ENCODE measurements at places on chromosomes 1 and 21. TPM values are rescaled to one million over a fixed set of nuclear protein-coding genes. Genes with fewer than 3 reads are reported as not detected.

HPCA gene
- total RNA-seq = 0.35 TPM

BRINP2 gene
- 0.16 TPM for total RNA-seq

DTL gene
- total RNA-seq = 47.7 TPM

DMRTA2 gene
- total RNA-seq = 0.07 TPM

GRCh38 chr1:200934676-200935245 lies 40.1 kb downstream of the INAVA start:
- no peak for DNase-seq

DNA sequence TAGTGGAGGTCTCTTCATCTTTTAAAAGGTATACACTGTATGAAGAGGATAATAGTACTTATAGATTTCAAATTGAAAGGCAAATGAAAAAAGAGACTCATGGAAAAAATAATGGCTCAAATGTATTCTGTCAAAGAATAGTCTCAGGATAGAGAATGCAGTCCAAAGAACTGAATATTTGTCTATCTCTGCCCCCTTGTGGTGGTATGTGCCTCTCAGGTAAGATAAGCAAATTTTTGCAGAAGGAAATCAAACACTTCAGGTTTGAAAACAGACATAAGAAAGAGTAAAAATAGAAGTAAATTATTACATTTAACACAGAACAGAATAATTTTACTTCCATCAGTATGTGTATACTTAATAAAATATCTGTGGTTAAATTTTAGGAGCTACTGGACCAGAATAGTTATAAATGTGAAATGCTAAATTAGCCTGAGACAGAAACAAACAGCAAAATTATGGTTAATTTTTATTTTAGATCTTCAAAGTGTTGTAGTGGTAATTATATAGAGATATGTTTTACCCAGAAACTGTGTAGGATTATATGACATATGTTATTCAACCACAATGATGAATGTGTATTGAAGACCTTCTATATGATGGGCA lies 164.4 kb upstream of the PALMD start:
- peak; percentile 87 for DNase-seq

- peak; percentile 6 for DNase-seq
Observed at GRCh38 chr1:98001764-98002163, 80.9 kb upstream of the DPYD start.

DNA sequence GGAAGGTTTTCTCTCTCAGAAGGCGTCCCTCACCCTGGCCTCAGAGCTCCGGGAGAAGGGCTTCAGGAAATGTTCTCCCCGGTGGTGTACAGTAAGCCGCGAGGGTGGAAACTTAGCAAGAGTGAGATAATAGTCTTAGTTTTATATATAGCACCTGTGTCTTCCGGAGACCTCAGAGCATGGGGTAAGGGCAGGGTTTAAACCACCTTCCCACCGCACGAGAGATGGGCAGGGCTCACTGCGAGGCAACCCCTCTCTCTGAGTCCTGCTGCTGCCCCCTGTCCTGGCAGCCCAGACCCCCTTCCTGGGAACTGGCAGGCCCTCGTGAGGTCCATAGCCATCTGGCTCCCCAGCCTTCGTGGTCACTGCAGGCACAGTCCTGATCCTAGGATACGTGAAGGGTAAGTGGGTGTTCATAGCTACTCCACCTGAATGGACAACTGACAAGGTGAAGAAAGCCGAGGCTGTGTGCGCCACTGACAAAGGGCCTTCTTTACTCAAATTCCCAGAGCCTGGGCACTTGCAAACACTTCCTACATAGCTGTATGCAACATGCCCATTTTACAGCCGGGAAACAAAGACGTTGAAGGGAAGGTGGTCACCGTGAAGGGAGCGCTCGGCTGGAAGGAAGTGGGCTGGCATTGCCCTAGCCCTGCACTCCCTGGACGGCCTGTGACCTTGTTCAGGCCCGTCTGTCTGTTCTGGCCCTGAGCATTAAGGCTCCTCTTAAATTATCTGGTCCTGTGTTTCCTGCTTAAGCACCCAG lies 26.9 kb downstream of the ITPKB start:
- no peak for DNase-seq

DNA sequence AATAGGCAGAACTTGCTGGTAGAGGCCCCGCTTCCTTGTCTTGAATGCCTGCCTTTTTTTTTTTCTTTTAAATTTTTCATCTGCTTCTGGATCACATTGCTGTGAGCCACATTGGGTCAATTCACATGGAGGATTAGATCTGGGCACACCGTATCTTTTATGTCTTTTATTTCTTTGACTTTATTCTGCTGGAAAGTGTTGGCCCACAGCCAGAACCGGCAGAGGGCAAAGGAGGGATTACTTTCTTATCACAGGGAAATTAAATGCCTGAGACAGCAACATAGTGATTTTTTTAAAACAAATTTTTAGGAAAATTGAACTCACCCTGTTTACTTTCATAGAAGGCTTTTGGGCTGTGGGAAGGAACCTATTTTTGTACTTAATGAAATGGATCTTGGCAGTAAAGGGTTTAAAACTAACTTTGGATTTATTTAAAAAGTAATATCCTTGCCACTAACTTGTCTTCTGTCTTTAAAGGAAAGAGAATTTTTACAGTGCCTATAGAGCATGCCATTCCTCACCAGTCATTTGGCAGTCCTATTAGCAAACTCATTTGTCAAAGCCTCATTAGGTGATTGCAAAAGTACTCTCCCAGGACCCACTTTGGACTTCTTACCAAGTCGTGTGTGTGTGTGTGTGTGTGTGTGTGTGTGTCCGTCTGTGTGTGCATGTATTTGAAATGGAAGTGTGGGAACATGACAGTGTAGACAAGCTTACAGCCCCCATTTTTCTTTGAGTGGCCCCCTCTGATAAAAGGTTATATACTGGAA lies 68.4 kb downstream of the ST6GALNAC3 start:
- DNase-seq = no peak

- no peak for DNase-seq
Observed at GRCh38 chr1:28078262-28078661, 10.1 kb downstream of the EYA3 start.

All from GM23338 (cell line).